ENCODE measurements at places on chromosomes 6 and 20. TPM values are rescaled to one million over a fixed set of nuclear protein-coding genes. Genes with fewer than 3 reads are reported as not detected.

DNA sequence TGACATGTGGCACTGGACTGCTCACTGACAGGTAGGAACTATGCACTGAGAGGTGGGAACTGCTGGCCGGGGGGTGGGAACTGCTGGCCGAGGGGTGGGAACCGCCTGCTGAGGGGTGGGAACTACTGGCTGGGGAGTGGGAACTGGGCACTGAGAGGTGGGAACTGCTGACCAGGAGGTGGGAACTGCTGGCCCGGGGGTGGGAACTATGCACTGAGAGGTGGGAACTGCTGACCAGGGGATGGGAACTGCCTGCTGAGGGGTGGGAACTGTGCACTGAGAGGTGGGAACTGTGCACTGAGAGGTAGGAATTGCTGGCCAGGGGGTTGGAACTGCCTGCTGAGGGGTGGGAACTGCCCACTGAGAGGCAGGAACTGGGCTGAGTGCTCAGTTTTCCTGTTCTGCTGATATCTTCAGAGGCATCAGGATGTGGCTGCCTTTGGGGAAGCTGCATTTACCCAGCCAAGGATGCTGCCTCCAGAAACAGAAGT is 90.2 kb downstream of the THBS2 start:
- no peak for DNase-seq

DNA sequence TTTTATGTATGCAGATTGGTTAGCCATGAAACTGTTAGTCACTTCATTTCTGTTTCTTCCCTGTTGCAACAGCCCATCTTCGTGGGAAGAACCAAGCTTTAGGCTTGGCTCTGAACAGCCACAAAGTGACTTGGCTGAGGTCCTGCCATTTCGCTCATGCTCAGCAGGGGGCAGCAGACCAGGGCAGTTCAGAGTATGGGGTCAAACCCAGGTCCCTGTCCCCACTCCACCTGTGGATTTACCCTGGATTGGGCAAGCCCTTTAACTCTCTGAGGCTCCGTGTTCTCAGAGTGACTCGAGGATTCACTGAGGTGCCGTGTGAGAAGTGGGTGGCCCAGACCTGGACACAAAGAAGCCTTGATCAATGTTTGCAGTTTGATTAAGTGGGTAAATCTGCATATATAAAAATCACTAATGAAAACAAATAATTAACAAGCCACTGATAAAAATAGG is 19.8 kb upstream of the MAP1LC3A start:
- no peak for DNase-seq

- no peak for DNase-seq
Observed at GRCh38 chr20:5069141-5069806, 50.5 kb downstream of the PCNA start.

DNA sequence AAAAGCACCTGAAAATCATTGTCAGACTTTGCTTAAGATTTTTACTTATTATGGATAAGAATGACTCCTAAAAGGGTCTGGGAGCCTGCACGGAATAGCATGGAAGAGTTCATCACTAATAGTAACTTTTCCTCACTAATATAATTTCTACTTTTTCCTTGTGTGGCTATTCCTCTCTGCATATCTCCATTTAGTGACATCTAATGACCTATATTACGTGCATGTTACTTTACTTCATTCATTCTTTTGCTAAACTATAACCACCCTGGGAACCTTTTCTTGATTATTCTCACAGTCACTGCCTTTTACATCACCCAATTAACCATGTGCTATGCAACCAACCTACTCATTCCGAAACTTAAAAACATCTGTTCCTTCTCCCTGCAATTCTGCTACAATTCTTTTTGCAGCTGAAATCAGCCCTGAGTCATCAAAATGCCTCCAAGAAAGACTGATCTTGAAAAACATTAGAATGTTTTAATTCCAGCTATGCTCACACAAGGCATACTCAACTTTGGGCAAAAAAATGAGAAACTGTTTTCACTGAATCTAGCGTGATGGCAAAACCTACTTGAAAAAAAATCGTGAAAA is 313.3 kb downstream of the RNGTT start:
- no peak for DNase-seq

DNA sequence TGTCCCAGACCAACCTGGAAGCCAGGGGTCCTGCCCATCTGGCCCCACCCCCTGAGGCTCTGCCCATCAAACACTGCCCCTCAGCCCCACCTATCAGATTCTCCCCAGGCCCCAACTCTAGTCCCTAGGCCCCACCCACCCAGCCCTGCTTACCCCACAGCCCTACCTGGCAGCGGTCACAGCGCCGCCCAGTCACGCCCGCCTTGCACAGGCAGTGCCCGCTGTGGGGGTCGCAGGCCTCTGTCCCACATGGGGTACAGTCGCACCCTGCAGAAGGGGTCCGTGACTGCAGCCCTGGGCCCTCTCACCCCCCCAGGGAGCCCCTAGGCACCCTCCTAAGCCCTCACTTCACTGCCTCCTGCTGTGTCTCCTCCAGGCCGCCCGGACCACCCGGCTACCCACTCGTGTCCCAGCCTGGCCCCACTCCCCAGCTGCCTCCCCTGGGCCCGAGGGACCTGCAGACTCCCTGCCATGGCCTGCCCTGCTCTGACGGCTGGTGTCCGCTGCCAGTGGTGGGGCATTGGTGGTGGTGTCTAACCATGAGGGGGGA is 19.8 kb downstream of the ADRM1 start:
- DNase-seq: no peak

- DNase-seq: no peak
Observed at GRCh38 chr20:10524034-10524476, 89.0 kb downstream of the SLX4IP start.

Gene NINL
- total RNA-seq: 18.4 TPM

Gene FABP7
- total RNA-seq: 1,309 TPM

Gene SAPCD1
- total RNA-seq: 0.31 TPM

DNA sequence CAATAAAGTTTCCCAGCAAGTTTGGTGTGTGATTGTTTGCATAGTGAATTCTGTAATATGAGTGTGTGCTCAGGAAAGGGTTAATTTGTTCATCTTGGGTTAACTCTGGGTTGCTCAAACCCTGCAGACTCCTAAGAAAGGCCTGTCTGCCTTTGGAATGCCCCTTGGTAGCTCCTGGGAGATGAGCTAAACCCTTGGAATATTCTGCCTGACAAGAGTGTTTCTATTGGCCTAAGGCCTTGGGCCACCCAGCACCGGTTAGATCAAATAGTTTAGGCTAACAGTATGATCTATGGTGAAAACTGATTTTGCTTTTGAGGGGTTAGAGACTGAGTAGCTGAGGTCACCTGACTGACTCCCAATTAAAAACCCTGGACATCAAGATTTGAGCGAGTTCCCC is 248.3 kb downstream of the GRM1 start:
- DNase-seq: no peak

Gene CTCFL
- total RNA-seq: not detected
